ENCODE measurements at places on chromosomes 7 and 10.

- peak; percentile 80 for DNase-seq
- no peaks in the 10 kb centered on the region for H3K27me3 ChIP-seq
- H3K4me1 ChIP-seq: no peaks in the 10 kb centered on the region
- H3K27ac ChIP-seq: no peak overlapping the region
- H3K36me3 ChIP-seq: no peaks in the 10 kb centered on the region
Measured at GRCh38 chr7:70178787-70179186, 580.5 kb downstream of the AUTS2 start.

DNA sequence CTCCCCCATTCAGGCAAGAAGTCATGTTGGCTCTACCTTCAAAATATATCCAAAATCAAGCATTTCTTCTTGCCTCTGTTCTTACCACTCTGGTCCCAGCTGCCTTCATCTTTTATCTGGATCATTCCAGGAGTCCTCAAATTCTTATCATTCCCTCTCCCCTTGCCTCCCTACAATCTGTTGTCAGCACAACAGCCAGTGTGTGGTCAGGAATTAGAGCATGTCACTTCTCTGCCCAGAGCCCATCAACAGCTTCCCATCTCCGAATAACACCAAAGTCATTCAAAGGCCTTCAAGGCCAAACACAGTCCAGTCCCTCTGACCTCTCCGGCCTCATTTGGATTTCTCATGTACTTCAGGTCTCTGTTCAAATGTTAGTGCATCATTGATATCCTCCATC, 70.4 kb downstream of the DENND11 start:
- no peak overlapping the region for H3K27ac ChIP-seq
- no peaks in the 10 kb centered on the region for H3K36me3 ChIP-seq
- H3K4me3 ChIP-seq: no peak overlapping the region
- H3K27me3 ChIP-seq: no peaks in the 10 kb centered on the region

DNA sequence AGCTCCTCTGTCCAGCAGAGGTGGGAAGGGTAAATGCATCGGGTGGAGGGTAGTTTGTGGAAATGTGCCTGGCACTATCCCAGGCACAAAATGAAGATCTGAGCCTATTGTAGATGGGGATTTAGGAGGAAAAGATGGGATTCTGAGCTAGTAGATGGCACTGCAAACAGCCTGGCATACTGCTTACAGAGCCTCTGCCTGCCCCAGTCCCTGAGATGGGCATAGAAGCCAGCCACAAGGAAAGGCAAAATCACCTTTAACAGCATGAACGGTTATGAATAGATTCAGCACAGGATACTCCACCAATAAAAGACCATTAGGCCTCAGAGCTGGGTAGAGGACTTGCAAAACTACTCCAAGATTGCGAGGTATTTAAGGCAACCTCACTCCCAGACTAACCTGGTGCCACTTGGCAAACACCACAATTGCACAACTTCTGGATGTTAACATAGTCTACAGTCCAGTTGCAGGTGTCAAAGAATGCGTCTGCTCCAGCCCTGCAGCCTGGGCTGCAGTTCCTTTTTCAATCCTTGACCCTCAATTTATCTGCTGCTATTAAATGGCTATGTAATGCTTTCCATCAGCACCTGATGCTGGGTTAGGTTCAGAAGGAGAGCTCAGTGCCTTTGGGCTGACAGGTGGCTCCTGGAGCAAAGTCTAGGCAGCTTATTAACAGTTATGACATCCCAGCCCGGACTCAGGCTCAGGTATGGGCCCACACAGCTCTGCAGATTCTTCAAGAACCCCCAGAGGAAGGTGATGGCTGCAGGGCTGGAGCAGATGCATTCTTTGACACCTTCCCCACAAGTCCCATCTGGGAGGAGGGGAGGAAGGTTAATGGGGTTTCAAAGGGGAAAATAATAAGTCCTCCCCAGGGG, 34.0 kb downstream of the CDHR3 start:
- no peaks in the 10 kb centered on the region for H3K27me3 ChIP-seq
- no peaks in the 10 kb centered on the region for H3K4me1 ChIP-seq
- H3K27ac ChIP-seq: no peak overlapping the region
- no peak for DNase-seq
- no peaks in the 10 kb centered on the region for H3K36me3 ChIP-seq

GRCh38 chr7:100975371-100975821, 6.0 kb downstream of the MUC12 start:
- DNase-seq: no peak
- no peak overlapping the region for H3K4me3 ChIP-seq
- H3K27me3 ChIP-seq: no peaks in the 10 kb centered on the region
- no peaks in the 10 kb centered on the region for H3K36me3 ChIP-seq
- H3K27ac ChIP-seq: peak overlapping the region; percentile 22
- no peaks in the 10 kb centered on the region for H3K4me1 ChIP-seq

DNA sequence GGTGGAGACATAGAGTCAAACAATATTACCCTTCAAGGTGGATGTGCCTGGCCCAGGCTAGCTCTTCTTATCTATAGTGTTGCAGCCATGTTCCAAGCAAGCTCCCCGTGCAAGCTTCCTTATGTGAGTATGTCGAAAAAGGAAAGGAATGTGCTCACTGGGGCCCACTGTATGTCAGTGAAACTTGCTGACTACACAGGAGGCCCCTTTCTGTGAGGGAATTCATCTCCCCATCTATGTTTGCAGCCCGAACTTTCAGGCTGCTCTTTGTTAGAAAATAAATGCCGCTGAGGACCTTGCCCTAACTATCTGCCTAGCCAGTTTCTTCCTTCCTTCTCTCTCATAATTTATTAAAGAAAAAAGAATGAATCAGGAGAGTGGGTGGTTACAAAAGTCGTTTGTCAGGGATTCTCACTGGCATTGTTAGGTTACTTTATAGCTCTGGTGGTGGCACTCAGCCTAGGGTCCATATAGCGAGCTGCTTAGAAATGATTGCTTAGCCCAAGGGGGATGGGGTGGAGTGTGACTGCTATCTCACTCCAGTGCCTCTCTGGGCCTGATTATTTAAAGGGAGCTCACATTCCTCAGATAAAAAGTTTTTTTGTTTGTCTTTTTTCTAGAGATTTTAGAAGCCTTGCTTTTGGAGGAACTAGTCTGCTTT, 302.1 kb downstream of the ABCA13 start:
- H3K4me1 ChIP-seq: no peaks in the 10 kb centered on the region
- no peak for DNase-seq
- no peaks in the 10 kb centered on the region for H3K27me3 ChIP-seq

- H3K27me3 ChIP-seq: no peaks in the 10 kb centered on the region
- no peaks in the 10 kb centered on the region for H3K4me1 ChIP-seq
- H3K4me3 ChIP-seq: no peak overlapping the region
Measured at GRCh38 chr7:46208635-46209525, 287.8 kb upstream of the IGFBP3 start.
